H4 (cell line): ENCODE measurements at places on chromosomes 6 and 20. TPM values are rescaled to one million over a fixed set of nuclear protein-coding genes. Genes with fewer than 3 reads are reported as not detected.

GRCh38 chr20:13626724-13627123 is 12.0 kb downstream of the TASP1 start:
- no peak for DNase-seq

Gene STMND1
- total RNA-seq, result not detected in 2 replicates

Gene MCHR2
- not detected in 2 replicates for total RNA-seq

Gene FLRT3
- 36.5 and 41.9 TPM in 2 replicates for total RNA-seq
